Stimulated activated CD4-positive, alpha-beta T cell treated with anti-CD3 and anti-CD28 coated beads, Interleukin-15, amount 100 ng/mL, for 48 hours (primary cell): ENCODE measurements at places on chromosomes 6 and 20.

DNA sequence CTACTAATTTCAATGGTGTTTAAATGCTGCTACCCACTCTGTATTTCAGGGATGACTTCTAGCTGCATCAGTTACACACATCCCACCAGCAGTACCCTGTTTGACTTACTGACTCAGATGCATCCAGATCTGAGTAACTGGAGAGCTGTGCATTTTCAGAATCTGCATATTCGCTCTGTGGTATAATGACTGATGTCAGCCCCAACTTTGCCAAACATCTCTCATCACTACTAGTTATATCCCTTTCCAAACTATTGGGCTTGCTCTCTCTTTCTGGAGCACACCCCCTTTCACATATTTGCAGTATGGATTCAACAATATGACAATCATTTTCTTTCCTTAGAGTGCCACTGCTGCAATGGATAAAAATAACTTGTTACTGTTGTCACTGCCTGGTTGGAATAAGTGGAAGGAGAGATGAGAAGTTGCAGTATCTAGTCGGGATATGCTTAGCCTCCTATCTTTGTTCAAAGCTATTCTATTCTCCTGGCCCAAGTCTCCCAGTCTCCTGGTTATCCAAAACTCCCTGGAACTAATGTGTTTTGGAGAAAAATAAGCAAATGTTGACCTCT lies 3.3 kb upstream of the RSPO3 start:
- no peak for DNase-seq

DNA sequence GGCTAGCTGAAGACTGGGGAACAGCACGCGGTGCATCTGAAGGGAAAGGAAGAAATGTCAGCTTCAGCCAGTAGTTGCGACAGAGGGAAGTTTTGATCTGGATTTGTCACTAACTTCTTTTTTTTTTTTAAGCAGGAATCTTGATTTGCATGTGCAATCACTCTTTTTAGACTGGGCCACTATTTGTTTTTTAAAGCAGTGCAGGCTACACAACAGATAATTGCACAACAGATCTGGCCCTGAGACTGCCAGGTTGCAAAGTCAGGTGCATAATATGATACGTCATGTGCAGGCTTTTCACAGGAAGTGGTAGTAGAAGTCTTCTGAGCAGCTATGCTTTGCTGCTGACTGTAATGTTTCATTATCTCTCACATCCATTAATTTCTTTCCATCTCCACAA lies 13.5 kb downstream of the PFDN4 start:
- no peak for DNase-seq

- no peak for DNase-seq
Measured at GRCh38 chr20:33555755-33556154, 65.9 kb downstream of the CBFA2T2 start.

- DNase-seq, result peak; percentile 58
Measured at GRCh38 chr20:46994341-46994740, 99.7 kb downstream of the EYA2 start.

DNA sequence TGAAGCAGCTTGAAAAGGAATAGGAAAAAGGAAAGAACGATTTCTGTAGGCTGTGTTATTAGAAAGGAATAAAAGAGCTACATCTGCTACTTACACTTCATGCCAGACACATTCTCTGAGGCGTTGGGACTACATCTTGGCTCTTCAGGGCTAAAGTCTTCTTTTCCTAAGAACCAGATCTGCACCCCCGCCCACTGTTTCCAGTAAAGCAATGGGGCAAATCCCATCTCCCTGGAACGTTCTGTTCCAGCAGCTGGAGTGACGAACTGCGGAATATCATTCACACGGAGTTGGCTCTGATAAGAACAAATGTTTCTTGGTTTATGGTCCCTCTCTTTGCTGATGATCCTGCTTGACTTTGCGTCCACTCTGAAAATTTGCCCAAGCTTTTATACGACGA lies 26.9 kb downstream of the FAM50B start:
- no peak for DNase-seq

GRCh38 chr6:905556-905955 lies 212.6 kb upstream of the EXOC2 start:
- no peak for DNase-seq

- no peak for DNase-seq
Measured at GRCh38 chr20:6959900-6960312, 192.4 kb downstream of the BMP2 start.
